ENCODE measurements at places on chromosomes 2 and 18. TPM values are rescaled to one million over a fixed set of nuclear protein-coding genes. Genes with fewer than 3 reads are reported as not detected.

The VIT gene
- total RNA-seq, result 3.0 TPM

The STAMBP gene
- 27.2 TPM for total RNA-seq

DNA sequence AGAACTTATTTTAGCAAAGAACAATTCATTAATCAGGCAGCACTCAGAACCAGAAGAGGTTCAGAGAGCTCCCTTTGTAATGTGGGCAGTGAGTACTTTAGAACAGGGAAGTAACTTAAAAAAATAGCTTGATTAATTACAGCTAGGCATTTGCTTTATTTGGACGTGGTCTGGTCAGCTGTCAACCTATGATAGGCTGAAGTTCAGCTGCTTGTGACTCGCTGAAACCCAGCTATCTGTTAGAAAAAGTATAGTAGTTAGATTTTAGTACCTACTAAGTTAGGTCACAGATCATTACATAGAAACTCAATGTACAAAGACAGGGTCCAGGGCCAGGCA is 40.0 kb downstream of the PKDCC start:
- H3K4me3 ChIP-seq, result no peak overlapping the region
- no peak overlapping the region for H3K27ac ChIP-seq
- no peak for DNase-seq
- no peaks in the 10 kb centered on the region for H3K36me3 ChIP-seq

DNA sequence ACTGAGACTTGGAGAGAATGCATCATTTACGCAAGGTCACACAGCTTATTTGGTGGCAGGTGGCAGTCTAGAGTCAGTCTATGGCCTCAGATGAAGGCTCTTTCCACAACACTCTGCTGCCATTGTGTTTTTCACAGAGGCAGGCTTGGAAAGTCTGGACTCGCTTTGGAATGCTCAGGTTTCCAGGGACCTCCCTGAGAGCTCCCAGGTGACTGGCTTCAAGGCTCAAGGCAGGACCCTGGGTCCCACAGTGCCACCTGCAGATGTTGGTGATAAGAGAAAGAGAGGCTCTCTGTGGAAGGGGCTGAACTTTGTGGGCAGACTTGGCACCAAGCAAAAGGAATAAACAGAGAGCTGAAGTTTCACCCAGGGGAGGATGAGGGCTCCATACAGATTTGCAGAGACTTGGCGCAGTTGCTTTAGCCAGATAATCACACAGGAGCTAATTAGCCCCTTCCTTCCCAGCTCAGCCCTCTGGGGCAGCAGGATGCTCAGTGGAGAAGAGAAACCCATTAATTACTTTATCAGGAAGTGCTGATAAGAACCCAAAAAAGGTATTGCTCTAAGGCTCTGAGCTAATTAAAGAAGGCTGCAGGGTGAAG is 103.5 kb downstream of the LBH start:
- H3K4me3 ChIP-seq, result no peak overlapping the region
- H3K4me1 ChIP-seq, result peaks cover 37% of the 10 kb centered on the region
- DNase-seq, result no peak
- H3K27me3 ChIP-seq, result no peaks in the 10 kb centered on the region
- H3K36me3 ChIP-seq, result no peaks in the 10 kb centered on the region

DNA sequence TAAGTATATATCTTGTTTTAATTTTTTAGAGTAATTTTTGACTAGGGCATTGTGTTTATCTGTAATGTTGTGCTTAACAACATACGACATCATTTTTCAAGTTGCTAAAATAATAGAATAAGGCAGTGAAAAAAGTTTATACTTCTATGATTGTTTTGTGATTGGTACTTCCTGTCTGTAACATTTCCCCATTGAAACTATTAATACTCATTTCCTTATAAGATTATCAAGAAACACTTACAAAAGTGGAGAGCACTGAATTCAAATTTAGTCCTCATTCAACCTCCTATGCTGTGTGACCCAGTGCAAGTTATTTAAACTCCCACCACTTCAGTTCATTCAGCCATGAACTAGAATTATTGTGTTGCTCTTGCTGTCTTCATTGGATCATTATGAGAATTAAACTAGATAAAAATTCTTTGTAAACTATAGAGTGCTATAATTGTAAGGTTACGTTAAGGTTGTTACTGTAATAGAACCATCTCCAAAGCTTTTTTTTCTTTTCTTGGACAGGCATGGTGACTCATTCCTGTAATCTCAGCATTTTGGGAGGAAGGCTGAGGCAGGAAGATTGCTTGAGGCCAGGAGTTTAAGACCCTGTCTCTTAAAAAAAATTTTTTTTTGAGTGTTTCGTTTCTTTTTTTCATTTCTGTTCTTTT is 2.8 kb downstream of the ETAA1 start:
- H3K27ac ChIP-seq, result no peak overlapping the region
- no peaks in the 10 kb centered on the region for H3K4me1 ChIP-seq
- no peaks in the 10 kb centered on the region for H3K27me3 ChIP-seq
- no peak overlapping the region for H3K4me3 ChIP-seq
- no peak for DNase-seq

All from heart left ventricle (tissue), 16 donors.